Caco-2 (cell line): ENCODE measurements at places on chromosomes 11 and 22.

- DNase-seq, result no peak
Observed at GRCh38 chr22:36860438-36860820, 377 bp upstream of the NCF4 start.

GRCh38 chr11:62394825-62395538 lies 23.9 kb upstream of the SCGB1A1 start:
- peak; percentile 80 for DNase-seq

GRCh38 chr22:41696703-41697102 lies 2.6 kb upstream of the MEI1 start:
- DNase-seq, result no peak

- DNase-seq, result no peak
Observed at GRCh38 chr11:8745431-8746253, 63.0 kb downstream of the RPL27A start.

DNA sequence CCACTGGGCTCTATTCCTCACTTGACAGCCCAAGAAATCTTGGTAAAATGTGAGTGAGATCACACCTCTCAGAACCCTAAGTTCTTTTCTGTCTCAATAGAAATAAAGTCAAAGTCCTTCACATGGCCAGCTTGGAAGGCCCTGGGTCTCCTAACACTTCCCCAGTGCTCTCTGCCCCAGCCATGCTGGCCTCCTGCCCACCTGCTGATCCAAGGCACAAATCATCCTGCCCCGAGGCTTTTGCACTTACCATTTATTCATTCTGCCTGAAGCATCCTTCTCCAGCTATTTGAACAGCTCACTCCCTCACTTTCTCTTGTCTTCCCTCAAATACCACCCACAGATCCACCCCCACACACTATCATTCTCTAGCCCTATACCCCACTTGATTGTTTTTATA lies 26.4 kb downstream of the ISX start:
- no peak for DNase-seq

DNA sequence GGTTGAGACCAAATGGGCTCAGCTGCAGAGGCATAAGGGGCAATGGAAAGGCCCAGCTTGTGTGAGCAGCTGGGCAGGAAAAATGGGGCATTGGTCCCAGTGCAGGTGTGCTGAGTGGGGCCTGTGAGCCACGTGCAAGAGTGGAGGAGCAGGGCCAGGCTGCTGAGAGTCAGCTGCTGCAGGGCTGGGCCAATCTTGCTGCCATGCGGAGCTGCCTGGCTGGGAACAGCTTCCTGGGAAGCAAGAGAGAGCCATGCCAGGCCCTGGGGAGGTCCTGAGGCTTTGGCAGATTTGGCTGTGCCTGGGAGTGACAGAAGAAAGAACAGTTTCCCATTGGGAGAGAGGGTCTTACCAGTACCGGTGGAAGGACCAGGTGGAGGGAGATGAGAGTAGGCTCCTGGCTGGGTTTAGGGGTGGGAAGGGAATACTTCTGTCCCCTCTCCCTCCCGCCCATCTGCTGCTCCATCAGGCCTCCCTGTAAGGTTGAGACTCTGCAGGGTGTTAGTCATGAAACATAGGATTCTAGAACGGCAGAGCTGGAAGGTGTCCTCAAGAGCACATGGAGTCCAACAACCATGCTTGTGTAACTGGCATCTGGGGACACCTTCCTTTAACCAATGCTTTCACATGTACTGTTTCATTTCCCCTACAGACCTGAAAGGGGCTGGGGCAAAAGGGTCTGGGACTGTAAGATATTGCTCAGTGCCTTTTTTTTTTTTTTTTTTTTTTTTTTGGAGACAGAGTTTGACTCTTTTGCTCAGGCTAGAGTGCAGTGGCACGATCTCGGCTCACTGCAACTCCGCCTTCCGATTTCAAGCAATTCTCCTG lies 10.4 kb downstream of the SEPTIN3 start:
- no peak for DNase-seq

- no peak for DNase-seq
Observed at GRCh38 chr11:128726458-128727139, 32.7 kb downstream of the FLI1 start.

- no peak for DNase-seq
Observed at GRCh38 chr11:57815877-57816276, 54.3 kb downstream of the CTNND1 start.

DNA sequence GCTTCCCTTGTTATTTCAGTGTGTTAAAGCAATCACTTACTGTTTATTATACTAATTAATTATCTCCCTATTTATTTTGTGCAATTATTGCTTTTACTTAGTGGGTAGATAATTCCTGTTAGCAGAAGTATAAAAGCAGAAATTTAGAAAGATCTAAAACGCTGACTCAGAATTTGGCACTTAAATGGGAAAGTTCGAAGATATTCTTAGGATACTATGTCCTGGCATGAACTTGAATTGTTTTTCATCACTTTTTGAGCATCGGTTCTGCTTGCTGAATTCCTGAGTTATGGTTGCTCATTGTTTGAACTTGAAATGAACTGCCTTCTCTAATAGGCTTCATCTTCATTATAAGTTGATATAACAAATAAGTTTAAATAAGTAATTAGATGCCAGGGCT lies 325.4 kb downstream of the JRKL start:
- no peak for DNase-seq

GRCh38 chr22:44441401-44442185 lies 56.4 kb downstream of the RTL6 start:
- no peak for DNase-seq

DNA sequence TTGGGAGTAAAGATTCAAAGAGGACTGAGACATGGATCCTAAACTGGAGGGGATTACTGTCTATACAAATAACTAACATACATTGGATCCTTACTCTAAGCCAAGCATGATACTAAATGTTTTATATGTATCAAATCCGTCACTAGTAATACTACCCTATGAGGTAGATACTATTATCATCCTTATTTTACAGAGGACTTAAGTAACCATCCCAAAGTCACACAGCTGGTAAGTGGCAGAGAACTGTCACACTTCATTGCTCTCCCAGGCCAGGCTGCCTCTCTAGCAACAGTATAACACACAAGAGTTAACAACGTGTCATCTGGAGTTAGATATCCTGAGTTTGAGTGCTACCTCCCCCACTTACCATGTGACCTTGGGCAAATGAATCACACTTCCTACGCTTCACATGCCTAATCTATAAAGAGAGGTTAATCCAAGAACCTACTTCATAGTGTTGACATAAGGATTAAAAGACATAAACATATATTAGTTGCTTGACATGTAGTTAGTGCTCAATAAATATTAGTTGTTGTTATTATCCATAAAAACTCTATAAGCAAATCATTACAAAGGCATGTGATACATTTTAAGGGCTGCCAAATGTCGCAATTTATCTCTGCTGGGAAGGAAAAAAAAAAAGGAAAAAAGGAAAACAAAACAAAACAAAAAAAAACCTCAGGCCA lies 33.8 kb upstream of the SPON1 start:
- DNase-seq, result no peak

DNA sequence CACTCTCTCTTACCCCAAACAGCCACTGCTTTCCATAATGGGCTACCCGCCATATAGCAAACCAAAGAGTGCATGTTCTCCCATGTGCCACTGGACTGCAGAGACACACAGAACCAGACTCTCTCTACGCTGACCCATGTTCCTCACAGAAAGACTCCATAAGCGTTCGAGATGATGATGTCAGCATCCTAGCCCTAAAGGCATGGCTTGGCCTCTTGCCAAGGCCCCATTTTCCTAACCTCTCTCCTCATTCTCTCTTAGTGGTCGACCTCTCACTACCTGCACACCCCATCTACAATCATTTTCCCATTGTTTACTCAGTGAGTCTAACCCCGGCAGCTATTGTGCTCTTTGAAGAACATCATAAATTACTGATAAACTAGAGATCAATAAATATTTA lies 4.9 kb downstream of the NDUFC2 start:
- DNase-seq, result no peak

DNA sequence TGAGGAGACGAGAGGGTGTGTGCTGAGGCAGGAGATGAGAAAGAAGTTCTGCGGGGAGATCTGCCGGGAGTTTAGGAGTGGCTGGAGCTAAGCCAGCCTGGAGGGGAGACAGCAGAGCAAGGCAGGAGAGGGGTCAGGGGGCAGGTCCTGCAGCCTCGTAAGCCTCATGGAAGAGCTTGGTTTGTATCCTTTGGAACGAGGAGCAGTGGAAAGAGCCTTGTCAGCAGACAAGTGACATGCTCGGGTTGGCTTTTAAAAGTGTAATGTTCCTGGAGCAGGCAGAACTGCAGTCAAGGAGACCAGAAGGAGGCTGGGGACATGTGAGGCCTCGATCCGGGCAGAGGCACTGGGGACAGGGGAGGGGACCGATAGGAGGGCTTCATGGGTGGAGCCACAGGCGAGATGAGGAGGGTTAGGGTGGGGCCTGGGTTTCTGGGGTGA lies 21.4 kb upstream of the TUB start:
- no peak for DNase-seq

GRCh38 chr11:132788816-132789325 lies 743.4 kb downstream of the OPCML start:
- no peak for DNase-seq

DNA sequence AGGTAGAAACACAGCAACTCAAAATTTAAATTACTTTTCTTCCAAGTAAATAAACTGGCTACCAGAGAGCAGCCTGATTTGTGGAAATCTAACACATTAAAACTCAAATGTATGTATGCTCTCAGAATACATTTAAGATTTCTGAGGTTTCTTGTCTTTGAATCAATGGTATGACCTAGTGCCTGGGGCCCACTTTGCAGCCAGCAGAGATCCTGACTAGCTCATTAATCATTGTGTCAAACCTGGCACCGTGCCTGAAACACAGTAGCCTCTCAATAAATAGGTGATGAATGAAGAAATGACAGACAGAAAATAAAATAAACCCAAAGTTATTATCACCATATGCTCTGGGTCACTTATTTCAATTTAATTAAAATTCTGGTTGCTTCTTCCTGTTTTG lies 176.2 kb upstream of the FAT3 start:
- DNase-seq, result no peak

GRCh38 chr11:102112509-102112821 lies 2.2 kb downstream of the YAP1 start:
- DNase-seq, result no peak

- DNase-seq, result no peak
Observed at GRCh38 chr11:1523779-1524178, 37.2 kb upstream of the MOB2 start.

DNA sequence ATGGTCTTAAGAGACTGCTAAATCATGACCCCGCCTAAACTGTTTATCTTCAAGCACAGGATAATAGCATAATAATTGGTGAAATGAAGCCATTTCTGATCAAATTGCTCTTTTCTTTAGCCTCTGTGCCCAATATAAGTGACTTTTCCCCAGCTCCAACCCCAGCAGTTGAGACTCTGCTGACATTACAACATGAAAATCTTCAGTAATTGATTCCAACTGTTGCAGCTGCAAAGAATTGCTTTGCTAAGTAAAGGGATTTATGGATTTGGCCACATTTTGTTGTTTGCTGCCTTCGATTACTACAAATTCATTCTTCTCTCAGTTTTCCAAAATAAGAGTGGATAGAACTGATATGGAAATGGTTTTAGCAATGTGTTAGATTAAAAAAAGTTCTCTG lies 576.7 kb upstream of the LRRC4C start:
- DNase-seq, result no peak

DNA sequence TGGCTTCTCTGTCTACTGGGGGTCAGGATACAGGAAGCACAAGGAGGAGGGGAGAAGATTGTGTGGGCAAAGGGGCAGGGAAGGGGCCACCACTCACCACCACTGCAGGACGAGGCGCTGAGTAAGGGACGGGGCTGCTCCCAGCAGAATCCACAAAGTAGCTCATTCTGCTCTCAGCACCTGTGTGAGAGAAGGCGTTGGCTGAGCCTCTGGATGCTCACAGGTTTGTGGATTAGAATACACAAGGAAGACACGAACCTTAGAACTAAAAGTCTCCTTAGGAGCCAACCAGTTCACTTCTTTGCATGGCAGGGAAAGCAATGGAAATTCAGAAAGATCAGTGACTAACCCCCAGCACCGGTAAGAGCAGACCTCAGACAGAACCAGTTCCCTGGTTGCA lies 14.4 kb downstream of the ETS1 start:
- DNase-seq, result no peak

DNA sequence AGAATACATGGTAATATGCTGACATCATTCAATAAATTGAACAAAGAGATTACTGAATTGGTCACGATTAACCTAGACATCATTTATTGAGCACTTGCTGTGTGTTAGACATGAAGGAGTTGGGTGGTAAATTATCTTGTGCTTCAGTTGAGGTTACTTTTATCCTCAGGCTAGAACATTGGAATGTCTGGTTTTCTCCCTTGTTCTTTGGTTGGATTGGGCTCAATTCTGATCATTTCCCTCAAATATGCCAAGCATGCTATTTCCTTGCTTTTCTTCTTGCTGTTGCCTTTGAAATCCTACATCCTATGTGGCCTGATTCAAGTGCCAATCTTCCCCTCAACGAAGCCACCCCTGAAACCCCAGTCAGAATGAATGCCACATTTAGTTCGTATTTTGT lies 65.8 kb downstream of the DEUP1 start:
- DNase-seq, result no peak

DNA sequence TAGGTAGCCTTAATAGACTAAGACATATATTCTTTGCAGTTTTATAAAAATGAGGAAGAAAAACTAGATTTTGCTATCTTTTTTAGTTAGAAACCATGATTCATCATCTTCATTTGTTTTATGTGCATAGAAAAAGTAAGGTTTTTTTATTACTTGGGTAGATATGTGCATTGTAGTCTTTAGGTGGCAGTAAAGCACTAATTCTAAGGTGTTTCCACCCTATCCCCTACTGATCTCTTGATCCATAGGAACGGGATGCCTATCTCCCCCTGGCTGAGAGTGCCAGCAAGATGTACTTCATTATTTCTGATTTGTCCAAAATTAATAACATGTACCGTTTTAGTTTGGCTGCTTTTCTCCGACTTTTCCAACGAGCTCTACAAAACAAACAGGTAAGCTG lies 148.1 kb downstream of the DYNC2H1 start:
- DNase-seq, result peak; percentile 58

DNA sequence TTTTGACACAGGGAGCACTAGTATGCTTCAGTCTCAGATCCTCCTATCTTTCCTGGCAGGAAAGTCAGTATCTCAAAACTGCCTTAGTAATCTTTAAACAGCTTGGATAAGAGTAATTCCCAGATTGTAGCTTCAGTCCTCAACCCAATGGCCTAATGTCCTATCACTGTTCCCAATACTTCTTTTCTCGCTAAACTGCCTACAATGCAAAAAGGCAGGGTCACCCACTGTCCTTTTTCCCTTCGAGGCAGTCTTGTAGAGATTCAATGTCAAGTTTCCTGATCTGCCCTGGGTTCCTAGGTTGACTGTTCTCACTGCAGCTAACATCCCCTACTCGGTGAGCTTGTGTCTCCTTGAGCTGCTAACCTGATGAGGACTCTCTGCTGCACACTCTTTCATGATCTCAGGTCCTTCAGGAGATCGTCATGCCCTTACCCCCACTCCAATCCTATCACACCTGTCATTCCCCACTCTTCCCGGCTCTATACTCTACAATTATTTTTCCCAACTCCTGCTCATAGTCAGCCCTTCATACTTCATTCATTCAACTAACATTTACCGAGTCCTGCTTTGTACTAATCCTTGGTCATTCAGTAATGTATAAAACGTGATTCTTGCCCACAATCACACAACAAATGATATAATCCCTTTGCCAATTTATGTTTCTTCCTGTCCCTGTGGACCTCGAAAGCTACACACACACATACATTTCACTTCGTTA lies 904 bp downstream of the C2CD3 start:
- DNase-seq, result no peak
